Vagina (tissue), 2 donors: ENCODE measurements at places on chromosomes 16 and 17. TPM values are rescaled to one million over a fixed set of nuclear protein-coding genes. Genes with fewer than 3 reads are reported as not detected.

Gene GJD3
- 12.0 TPM for total RNA-seq

DNA sequence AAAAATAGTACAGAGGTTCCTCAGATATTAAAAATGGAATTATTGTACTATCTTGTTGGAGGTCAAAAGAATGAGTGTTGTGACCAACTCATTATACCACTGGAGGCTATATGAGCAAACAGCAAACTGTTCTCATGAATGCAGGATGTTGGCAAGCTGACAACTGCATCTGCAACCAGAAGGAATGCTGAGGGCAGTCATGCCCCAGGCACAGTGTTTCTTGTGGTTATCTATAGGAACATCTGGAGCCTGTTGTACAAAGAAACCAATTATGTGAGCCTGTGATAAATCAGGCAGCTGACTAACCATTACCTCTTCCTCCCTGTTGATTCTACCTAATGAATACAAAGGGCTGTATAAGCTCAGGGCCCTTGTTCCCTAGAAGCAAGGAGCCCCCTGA is 2057.1 kb downstream of the TP53TG3F start:
- DNase-seq: no peak

Gene ATP2A1
- total RNA-seq: not detected

Gene PRSS36
- total RNA-seq: 1.2 TPM

DNA sequence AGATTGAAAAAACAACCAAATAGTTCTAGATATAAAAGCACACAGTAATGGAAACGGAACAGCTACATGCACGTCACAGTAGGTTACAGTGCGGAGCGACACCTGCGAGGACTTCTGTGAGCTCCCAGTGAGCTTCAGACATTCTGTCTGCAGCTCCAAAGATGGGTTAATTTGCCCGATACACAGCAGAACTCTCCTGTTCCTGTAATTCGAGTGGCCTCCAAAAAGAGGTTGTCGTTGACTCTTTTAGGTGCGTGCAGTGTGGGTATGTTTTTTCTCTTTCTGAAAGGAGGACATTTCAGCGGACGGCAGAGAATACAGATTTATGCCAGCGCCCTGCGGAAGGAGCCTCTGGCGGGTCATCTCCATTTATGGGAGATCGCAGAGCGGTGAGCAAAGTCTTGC is 2.9 kb downstream of the OR1F1 start:
- DNase-seq: no peak
